ELR (cell line): ENCODE measurements at places on chromosomes 4 and X.

GRCh38 chrX:38561126-38561868 is at the start of gene TSPAN7:
Gene TSPAN7, plus strand, starts transcription at chrX:38561542. Its CDS starts 5 bp downstream, at chrX:38561547.
- DNase-seq: peak; percentile 66

DNA sequence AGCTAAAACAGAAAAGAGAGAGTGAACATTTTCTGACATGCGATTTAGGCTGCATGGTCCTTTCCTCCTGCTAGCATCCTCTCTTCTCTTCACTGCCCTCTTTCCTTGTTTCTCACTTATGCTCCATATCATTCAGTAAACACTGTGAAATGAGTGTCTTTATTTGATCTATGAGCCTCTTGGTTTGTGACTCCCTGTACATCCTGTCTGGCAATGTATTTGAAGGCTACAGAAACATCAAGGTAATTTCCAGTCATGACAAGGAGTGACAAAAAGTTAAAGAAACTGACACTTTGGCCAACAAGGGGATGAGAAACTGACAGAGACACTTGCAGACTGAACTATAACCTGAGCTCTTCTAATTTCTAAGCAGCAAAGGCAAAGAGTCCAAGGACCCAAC is 8.7 kb downstream of the FTHL17 start:
- DNase-seq: no peak

DNA sequence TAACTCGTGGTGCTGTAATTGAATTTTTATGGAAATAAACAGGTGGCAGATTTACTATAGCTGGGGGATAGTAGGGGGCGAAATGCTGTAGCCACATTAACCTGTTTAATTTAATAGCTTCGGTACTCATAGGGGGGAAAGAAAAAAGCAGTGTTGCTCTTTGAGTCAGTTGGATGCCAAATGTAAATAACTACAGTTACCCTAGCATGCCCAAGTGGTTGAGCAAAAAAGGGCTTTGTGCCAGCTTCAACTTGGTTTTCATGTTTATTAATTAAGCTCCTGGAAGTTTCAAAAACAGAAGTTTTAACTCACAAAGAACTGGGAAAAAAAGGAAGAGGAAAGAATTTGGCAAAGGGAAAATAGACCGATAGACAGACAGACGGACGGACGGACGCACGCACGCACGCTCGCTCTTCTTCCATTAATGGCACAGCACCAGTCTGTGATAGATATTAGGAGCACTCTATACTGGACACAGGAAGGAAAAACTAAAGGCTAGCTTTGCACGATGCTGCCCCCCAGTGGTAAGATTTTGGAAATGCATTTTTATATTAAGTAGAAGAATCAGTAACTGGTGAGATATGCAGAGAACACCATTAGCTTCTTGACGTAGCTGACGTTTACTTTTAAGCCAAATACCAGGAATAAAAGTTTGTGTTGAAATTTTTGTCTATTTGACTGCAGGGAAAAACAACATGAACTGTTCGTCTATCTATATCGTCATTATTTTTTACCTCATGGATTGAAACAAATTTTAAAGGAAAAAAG is 151.8 kb downstream of the SLC7A11 start:
- peak; percentile 82 for DNase-seq

DNA sequence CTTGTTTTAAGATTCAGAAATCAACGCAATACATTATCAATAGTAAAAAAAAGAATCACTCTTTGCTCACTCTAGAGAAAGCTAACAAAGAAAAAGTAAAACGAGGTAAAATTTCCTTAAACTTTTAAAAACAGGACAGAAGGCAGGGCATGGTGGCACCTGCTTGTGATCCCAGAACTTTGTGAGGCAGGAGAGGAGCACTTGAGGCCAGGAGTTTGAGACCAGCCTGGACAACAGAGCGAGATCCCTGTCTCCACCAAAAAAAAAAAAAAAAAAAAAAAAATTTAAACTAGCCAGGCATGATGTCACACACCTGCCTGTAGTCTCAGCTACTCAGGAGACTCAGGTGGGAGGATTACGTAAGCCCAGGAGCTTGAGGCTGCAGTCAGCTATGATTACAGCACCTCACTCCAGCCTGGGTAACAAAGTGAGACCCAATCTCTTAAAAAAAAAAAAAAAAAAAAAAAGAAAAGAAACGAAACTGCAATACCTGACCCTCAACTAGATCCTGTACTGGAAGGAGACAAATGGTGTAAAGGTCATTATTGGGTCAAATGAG is 3.5 kb downstream of the CCNI start:
- DNase-seq: no peak

DNA sequence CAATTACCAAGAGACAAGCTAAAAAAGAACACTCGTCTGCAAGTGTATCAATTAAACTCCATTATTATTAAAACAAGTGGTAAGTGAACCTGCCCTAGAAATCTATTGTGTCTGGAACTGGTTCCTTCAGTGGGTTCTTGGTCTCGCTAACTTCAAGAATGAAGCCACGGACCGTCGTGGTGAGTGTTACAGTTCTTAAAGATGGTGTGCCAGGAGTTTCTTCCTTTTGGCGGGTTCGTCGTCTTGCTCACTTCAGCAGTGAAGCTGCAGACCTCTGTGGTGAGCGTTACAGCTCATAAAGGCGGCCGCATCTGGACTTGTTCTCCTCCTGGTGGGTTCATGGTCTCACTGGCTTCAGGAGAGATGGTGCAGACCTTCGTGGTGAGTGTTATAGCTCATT is 231.8 kb downstream of the GRID2 start:
- DNase-seq: no peak

GRCh38 chr4:185247151-185247550 is 37.8 kb downstream of the SNX25 start:
- no peak for DNase-seq

DNA sequence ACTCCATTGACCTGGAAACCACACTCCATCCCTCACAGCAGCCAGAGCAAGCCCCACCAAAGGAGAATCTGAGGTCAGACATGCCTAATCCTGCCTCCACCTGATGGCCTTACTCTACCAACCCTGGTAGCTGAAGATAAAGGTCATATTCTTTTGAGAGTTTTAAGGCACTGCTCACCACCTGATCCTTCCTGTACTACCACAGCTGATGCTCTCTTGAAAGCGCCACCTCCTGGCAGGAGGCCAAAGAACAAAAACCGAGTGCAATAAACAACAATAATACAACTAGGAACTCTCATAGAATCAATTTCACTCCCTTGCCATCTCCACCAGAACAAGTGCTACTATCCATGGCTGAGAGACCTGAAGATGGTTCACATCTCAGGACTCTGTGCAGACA is 301.6 kb downstream of the NAF1 start:
- DNase-seq: no peak

DNA sequence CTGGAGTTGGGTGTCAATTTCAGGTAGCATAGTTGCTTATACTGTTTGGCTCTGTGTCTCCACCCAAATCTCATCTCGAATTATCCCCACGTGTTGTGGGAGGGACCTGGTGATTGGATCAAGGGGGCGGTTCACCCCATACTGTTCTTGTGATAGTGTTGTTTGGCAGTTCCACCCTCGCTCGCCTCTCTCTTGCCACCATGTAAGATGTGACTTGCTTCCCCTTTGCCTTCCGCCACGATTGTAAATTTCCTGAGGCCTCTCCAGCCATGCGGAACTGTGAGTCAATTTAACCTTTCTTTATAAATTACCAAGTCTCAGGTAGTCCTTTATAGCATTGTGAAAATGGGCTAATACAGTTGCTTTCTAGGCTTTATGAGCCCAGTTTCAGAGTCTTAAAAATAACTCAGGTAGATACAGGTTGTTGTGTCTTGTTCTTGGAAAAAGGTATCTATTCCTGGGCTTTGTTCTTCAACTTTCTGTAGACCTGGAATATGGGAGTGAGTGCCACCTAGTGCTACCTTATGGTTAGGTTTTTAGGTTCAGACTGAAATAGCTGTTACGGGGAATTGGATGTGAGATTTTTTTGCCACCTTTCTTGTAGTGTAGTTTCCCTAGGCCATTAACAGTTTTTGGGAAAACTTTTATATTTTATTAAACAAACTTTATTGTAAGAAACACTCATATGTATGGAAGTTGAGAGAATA is 15.6 kb downstream of the PGK1 start:
- DNase-seq: no peak
